ENCODE measurements at places on chromosomes 5 and 9. TPM values are rescaled to one million over a fixed set of nuclear protein-coding genes. Genes with fewer than 3 reads are reported as not detected.

ADRB2 gene
- 5.7 TPM for total RNA-seq

DOLK gene
- 14.2 TPM for total RNA-seq

FAT2 gene
- total RNA-seq: 65.1 TPM

SMIM33 gene
- not detected for total RNA-seq

TMEM8B gene
- total RNA-seq: 32.3 TPM

DNA sequence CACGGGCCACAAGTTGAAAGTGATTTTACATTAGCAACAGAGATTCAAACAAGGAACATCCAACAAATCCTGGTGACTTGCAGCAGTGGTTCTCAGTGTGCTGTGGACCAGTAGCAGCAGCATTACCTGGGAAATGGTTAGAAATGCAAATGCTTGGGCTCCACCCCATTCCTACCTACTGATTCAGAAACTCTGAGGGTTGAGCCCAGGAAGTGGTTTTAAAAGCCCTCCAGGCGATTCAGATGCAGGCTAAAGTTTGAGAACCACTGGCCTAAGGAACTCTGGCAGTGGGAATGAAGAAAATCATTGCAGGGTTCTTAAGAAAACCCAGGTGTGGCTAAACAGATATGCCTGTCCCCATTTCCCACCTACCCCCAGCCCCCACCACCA is 398.8 kb downstream of the ENC1 start:
- DNase-seq: peak; percentile 75

- DNase-seq: no peak
These were observed 497.6 kb downstream of the NTRK2 start for GRCh38 chr9:85167146-85167545.

- no peak for DNase-seq
These were observed 77.1 kb downstream of the C9orf152 start for GRCh38 chr9:110130791-110131416.

- DNase-seq: no peak
These were observed 72.7 kb upstream of the RGMB start for GRCh38 chr5:98700730-98701129.

- DNase-seq: no peak
These were observed 22.6 kb upstream of the BRINP1 start for GRCh38 chr9:119391878-119392277.

GRCh38 chr9:79300068-79300467 is 271.7 kb upstream of the TLE4 start:
- DNase-seq: no peak

DNA sequence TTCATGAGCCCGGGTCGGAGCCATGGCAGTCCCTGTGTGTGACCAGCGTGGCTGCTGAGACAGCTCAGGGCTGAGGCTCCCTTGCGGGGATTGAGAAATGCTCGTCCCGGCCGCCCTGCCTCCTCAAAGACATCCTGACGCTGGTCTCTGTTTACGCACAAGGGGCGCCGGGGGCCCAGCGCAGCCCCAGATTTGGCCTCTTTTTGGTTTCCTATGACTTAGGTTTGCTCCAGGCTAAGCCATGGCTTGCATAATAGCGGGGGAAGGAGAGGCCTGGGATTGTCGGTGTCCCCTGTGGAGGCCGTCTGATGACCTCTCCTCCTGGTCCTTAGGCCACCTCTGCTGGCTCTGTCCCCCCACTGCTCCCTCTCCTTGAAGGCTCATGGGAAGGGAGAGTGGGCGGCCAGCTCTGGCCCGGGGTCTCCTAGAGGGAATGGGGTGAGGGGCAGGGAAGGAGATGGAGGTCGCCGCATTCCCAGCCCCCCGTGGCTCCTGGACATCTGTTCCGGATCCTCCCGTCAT is 3.5 kb downstream of the LAMC3 start:
- peak; percentile 57 for DNase-seq

- DNase-seq: no peak
These were observed 133.0 kb upstream of the FAM120A start for GRCh38 chr9:93318480-93318879.

- DNase-seq: no peak
These were observed 5.7 kb downstream of the RCL1 start for GRCh38 chr9:4798281-4799032.

DNA sequence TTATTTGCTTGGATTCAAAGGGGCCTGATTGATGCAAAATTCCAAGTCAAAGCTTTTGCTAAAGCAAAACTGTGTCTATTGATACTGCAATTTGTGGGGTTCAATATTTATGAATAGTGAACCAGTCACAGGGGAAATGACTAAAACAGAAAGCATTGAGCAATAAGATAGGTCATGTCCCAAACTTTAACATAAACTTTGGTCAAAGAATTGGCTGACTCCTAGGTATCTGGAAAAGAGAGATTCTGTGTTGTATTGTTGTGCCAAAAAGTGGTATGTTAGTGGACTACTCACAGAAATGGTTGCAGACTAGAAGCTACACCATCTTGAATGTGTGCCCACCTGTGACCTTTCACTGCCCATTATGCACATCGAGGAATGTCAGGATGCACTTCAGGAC is 585.5 kb upstream of the RGMB start:
- DNase-seq: no peak

DNA sequence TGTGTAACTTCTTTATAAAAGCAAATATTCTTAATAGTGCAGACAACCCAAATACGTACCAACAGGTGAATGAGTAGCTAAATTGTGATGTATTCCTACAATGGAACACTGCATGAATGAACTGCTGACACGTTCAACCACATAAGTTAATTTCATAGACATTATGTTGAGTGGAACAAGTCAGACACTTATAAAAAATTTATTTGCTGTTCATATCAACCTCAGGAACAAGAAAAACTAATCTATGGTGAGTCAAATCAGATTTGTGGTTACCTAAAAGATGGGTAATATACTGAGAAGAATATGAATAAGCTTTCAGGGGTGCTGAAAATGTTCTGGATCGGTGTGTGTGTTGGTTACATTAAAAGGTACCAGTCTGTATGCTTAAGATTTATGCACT is 35.7 kb downstream of the INVS start:
- no peak for DNase-seq

- DNase-seq: no peak
These were observed 36.7 kb downstream of the IRX2 start for GRCh38 chr5:2714805-2715204.

DNA sequence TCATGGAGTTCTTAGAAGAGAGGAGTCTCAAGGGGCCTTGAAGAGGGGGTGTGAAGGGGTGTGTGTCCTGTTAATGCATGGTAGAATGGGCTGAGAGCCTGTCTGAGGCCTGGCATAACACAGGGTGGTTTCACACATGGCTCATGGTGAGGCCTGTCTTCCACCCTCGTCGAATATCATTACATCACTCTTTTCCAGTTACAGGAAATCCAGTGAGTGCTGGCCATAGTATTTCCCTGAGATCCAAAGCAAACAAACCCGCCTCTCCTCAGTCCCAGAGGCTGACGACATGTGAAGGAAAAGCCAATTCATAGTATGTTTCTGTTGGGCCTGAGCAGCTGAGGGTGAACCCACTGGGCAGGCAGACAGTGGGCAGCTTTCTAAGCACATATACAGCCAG is 159.4 kb upstream of the NR3C1 start:
- DNase-seq: no peak

DNA sequence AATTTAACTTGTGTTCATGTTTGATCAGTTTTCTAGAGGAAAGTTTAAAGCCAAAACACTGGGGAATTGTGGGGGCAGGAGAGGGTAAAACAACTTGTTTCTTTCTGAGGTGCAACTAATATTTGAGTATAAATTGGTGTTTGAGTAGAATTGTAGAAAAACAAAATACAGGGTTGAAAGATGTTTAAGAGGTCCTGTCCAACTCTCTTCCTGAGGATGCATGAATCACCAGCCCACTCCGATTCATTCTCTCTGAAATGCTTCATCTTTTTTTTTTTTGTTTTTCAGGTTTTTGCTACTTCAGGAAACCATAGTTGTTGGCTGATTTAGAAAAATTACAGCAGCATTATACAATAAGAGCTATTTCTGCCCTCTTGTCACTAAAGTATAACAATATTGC is 42.4 kb upstream of the TMC1 start:
- DNase-seq: no peak

GRCh38 chr5:134524826-134525682 is at the start of gene JADE2:
Gene JADE2 (plus strand): TSS chr5:134525670. CDS start chr5:134535858, 10,188 bp downstream.
- DNase-seq: peak; percentile 83
